ENCODE measurements at places on chromosomes 3 and 15.

- no peak overlapping the region for H3K27ac ChIP-seq
- no peaks in the 10 kb centered on the region for H3K27me3 ChIP-seq
- DNase-seq = no peak
- no peak overlapping the region for H3K4me3 ChIP-seq
- no peaks in the 10 kb centered on the region for H3K4me1 ChIP-seq
Measured at GRCh38 chr15:55823699-55824340, 80.9 kb upstream of the PRTG start.

- no peak overlapping the region for H3K4me3 ChIP-seq
- DNase-seq = no peak
- no peaks in the 10 kb centered on the region for H3K4me1 ChIP-seq
- no peak overlapping the region for H3K27ac ChIP-seq
- no peaks in the 10 kb centered on the region for H3K36me3 ChIP-seq
Measured at GRCh38 chr3:62110443-62111225, 262.7 kb downstream of the FEZF2 start.

DNA sequence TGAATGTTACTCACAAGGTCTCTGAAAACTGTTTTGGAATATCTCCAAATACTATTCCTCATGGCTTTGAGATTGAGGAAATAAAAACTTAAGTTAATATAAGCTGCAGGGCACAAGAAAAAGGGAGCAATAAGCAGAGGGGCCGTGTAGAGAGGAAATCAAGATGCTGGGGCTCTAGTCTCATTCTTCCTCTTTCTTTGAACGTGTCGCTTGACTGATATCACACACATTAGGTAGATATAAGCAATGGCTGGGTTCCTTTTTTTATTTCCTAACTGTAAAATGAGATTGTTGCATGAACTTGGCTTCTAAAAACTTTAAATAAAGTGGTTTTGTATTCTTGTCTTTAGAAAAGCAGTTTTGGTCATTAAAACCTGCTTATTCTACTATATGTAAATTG is 326.7 kb upstream of the ROPN1 start:
- H3K4me3 ChIP-seq = no peak overlapping the region
- no peaks in the 10 kb centered on the region for H3K27me3 ChIP-seq
- H3K27ac ChIP-seq = no peak overlapping the region
- H3K36me3 ChIP-seq = no peaks in the 10 kb centered on the region
- no peaks in the 10 kb centered on the region for H3K4me1 ChIP-seq
- DNase-seq = no peak

DNA sequence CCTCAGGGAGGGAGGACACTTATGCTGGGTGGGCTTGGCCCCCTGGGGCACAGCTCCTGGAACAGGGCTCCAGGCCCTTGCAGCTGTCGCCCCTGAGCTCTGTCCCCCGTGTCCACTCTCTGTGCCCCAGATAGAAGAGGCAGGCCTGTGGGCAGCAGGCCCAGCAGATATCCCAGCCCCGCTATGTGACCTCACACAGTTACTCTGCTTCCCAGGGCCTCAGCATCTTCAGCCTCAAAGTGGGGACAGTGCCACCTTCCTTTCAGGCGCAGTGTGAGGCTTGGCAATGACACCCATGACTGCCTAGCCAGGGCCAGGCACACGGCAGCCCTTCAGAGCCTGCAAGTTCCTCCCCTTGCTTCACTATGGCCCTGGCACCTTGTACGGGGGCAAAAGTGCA is 98.4 kb downstream of the IQSEC1 start:
- H3K4me3 ChIP-seq = no peak overlapping the region
- H3K4me1 ChIP-seq = no peaks in the 10 kb centered on the region
- H3K36me3 ChIP-seq = no peaks in the 10 kb centered on the region
- no peak for DNase-seq
- H3K27ac ChIP-seq = no peak overlapping the region

- DNase-seq = no peak
- H3K4me1 ChIP-seq = peaks cover 10% of the 10 kb centered on the region
Measured at GRCh38 chr3:129313415-129313664, 34.7 kb downstream of the HMCES start.

DNA sequence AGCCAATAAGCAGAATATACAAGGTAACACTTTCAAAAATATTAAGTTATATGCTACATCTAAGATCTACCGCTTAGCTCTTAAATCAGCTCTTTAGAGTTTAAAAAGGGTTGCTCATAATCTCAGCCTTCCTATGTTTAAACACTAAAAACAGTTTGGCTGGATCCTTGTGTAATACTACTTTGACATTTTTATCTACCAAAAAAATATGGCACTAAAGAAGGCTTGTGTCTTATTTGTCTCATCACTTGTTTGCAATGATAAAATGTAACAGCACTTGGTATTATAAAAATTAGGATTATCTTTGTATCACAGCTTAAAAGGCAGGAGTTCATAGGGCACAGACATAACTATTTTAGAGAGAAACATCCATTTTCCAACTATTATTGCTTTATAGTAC is 9.8 kb downstream of the ANKRD28 start:
- H3K4me3 ChIP-seq = no peak overlapping the region
- no peak for DNase-seq
- H3K36me3 ChIP-seq = no peaks in the 10 kb centered on the region
- peaks cover under 1% of the 10 kb centered on the region for H3K4me1 ChIP-seq

- H3K36me3 ChIP-seq = no peaks in the 10 kb centered on the region
- no peaks in the 10 kb centered on the region for H3K4me1 ChIP-seq
- no peaks in the 10 kb centered on the region for H3K27me3 ChIP-seq
Measured at GRCh38 chr3:89061259-89061658, 46.2 kb upstream of the EPHA3 start.

GRCh38 chr15:74482661-74483060 is 21.7 kb upstream of the UBL7 start:
- H3K36me3 ChIP-seq = no peaks in the 10 kb centered on the region
- DNase-seq = no peak
- H3K27ac ChIP-seq = no peak overlapping the region
- no peak overlapping the region for H3K4me3 ChIP-seq
- no peaks in the 10 kb centered on the region for H3K4me1 ChIP-seq
- no peaks in the 10 kb centered on the region for H3K27me3 ChIP-seq

DNA sequence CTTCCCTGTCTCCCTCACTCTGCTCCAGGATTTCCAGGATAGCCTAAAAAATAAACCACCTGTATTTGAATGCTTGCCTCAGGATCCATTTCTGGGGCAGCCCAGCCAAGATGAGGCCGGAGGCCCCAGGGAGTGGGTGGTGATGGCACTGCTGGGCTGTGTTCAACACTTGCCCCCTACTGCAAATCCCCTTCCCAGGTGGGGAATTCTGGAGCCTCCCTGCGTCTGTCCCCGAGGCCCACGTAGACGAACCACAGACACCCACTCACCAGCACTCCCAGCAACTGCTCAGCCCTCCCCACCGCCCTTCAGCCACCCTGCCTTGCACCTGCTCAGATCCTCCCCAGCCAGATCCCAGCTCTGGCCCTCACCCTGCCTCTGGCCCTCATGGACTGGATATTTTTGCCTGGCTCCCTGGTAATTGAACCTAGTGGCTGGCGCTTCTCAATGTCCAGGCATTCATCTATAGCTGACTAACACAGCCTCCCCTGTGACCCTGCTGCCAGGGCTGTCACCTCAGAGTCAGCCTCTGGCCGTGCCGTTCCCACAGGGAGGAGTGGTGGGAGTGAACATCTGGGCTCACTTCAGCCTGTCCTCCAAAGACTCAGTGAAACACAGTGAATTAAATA is 17.1 kb upstream of the EPB42 start:
- H3K27ac ChIP-seq = no peak overlapping the region
- H3K27me3 ChIP-seq = no peaks in the 10 kb centered on the region
- DNase-seq = no peak
- H3K4me1 ChIP-seq = no peaks in the 10 kb centered on the region
- H3K36me3 ChIP-seq = no peaks in the 10 kb centered on the region

DNA sequence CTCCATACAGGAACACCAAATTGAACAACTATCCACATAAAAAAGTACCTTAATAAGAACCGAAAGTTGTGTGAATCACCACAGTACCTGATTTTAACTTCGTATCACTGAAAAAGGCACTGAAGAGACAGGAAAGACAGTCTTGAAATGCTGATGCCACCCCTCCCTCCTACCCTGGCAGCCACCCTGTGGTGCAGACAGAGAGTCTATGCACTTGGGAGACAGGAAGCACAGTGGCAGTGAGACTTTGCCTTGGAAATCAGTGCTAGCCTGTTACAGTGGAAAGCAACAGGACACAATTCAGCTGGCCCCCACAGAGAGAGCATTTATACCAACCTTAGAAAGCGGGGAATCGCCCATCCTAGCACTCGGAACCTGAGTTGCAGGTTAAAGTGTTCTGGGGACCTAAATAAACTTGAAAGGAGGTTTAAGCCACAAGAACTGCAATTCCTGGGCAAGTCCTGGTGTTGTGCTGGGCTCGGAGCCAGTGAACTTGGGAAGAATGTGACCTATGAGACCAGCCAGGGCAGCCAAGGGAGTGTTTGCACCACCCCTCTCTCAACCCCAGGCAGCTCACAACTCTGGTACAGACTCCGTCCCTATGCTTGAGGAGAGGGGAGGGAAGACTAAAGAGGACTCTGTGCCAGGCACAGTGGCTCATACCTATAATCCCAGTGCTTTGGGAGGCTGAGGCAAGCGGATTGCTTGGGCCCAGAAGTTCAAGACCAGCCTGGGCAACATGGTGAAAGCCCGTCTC is 240.1 kb downstream of the ISL2 start:
- H3K36me3 ChIP-seq = no peaks in the 10 kb centered on the region
- no peaks in the 10 kb centered on the region for H3K4me1 ChIP-seq
- H3K27ac ChIP-seq = no peak overlapping the region
- DNase-seq = no peak
- H3K4me3 ChIP-seq = no peak overlapping the region

GRCh38 chr3:119551598-119551997 is 7.8 kb downstream of the CD80 start:
- no peak overlapping the region for H3K4me3 ChIP-seq
- no peak overlapping the region for H3K27ac ChIP-seq
- H3K4me1 ChIP-seq = no peaks in the 10 kb centered on the region
- no peaks in the 10 kb centered on the region for H3K36me3 ChIP-seq
- DNase-seq = no peak

- no peak for DNase-seq
- no peak overlapping the region for H3K4me3 ChIP-seq
- peaks cover 4% of the 10 kb centered on the region for H3K4me1 ChIP-seq
- H3K27ac ChIP-seq = no peak overlapping the region
- no peaks in the 10 kb centered on the region for H3K27me3 ChIP-seq
- no peaks in the 10 kb centered on the region for H3K36me3 ChIP-seq
Measured at GRCh38 chr3:107969994-107970819, 120.6 kb downstream of the CD47 start.

- H3K36me3 ChIP-seq = peaks cover 14% of the 10 kb centered on the region
- no peak for DNase-seq
- H3K27me3 ChIP-seq = no peaks in the 10 kb centered on the region
- peaks cover 43% of the 10 kb centered on the region for H3K4me1 ChIP-seq
- no peak overlapping the region for H3K4me3 ChIP-seq
- no peak overlapping the region for H3K27ac ChIP-seq
Measured at GRCh38 chr3:71053495-71053894, 530.0 kb downstream of the FOXP1 start.

GRCh38 chr15:41115161-41115651 is 874 bp downstream of the INO80 start:
- peaks cover 16% of the 10 kb centered on the region for H3K4me1 ChIP-seq
- H3K27me3 ChIP-seq = no peaks in the 10 kb centered on the region
- no peak for DNase-seq
- H3K4me3 ChIP-seq = peak overlapping the region; percentile 85
- H3K27ac ChIP-seq = peak overlapping the region; percentile 80

GRCh38 chr3:35739964-35740527 is 100.7 kb downstream of the ARPP21 start:
- no peaks in the 10 kb centered on the region for H3K36me3 ChIP-seq
- no peak overlapping the region for H3K27ac ChIP-seq
- H3K4me3 ChIP-seq = no peak overlapping the region
- H3K27me3 ChIP-seq = no peaks in the 10 kb centered on the region

DNA sequence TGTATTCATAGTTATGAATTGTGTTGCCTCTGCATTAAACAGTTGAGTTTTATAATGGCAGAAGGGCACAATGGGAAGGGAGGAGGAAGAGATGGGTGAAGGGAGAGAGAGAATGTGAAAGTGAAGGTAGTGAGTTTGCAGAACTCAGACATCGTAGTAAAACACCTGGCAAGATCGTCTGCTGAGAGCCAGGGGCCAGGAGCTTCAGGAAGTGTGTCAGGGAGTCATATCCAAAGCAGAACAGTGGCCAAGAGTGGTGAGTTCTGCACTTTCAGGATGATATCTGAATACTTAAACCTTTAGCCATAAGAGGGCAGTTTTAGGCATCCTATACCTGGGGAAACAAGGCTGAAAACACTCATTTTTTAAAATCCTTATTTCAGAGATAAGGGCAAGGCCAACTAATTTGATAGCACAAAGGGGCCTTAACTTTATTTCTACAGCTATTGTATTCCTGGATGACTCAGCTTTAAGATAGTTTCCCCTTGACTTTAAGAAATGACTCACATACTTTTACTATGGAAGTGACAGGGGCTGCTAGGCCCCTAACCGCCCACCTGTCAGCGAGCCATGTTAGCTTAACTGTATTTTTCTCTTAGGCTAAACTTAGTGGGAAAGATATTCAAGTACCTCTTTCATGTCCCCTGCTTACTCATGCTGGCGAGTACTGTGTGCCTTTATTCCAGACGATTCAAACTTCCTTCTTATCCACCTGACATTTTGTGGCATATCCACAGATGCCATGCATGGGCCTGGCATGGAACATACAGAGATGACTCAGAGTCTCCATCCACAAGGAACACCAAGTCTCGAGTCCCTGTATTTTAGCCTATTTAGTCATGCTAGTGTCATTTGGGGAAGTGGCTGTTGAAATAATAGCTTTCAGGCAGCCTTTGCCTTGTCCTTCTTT is 53.9 kb downstream of the RLBP1 start:
- H3K27ac ChIP-seq = no peak overlapping the region
- H3K4me3 ChIP-seq = no peak overlapping the region
- no peaks in the 10 kb centered on the region for H3K4me1 ChIP-seq
- DNase-seq = no peak
- H3K27me3 ChIP-seq = no peaks in the 10 kb centered on the region

- no peaks in the 10 kb centered on the region for H3K27me3 ChIP-seq
- H3K36me3 ChIP-seq = no peaks in the 10 kb centered on the region
- no peaks in the 10 kb centered on the region for H3K4me1 ChIP-seq
- no peak overlapping the region for H3K4me3 ChIP-seq
- no peak overlapping the region for H3K27ac ChIP-seq
Measured at GRCh38 chr15:35738370-35738769, 192.4 kb upstream of the DPH6 start.

DNA sequence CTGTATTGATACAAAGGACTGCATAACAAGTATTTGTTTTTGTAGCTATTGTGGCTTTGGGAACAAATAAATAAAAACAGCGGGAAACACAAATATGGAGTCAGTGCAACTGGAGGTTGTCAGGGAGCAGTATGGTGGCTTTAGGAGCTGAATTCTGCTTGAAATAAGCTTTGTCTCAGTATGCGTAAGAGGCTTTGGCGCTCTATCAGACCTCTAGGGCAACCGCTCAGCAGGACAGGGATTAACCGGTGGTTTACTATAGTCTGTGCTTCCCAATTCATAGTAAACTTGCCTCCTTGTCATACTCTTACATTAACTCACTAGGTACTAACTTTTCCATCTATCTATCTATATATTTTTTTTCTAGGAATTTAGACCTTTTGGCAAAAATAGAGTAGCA is 104.6 kb downstream of the ZIC1 start:
- H3K27ac ChIP-seq = no peak overlapping the region
- no peaks in the 10 kb centered on the region for H3K27me3 ChIP-seq
- H3K4me3 ChIP-seq = no peak overlapping the region
- DNase-seq = no peak
- H3K36me3 ChIP-seq = no peaks in the 10 kb centered on the region

GRCh38 chr3:65020281-65021160 is 332.7 kb upstream of the ADAMTS9 start:
- H3K27me3 ChIP-seq = no peaks in the 10 kb centered on the region
- H3K27ac ChIP-seq = no peak overlapping the region
- DNase-seq = no peak
- H3K4me1 ChIP-seq = no peaks in the 10 kb centered on the region

GRCh38 chr3:181622365-181622764 is 89.4 kb upstream of the SOX2 start:
- H3K4me3 ChIP-seq = no peak overlapping the region
- no peak overlapping the region for H3K27ac ChIP-seq
- H3K4me1 ChIP-seq = no peaks in the 10 kb centered on the region
- no peaks in the 10 kb centered on the region for H3K27me3 ChIP-seq

Data from naive thymus-derived CD4-positive, alpha-beta T cell (primary cell).